ENCODE measurements at places on chromosomes 12 and 14. TPM values are rescaled to one million over a fixed set of nuclear protein-coding genes. Genes with fewer than 3 reads are reported as not detected.

DDX11 gene
- 5.6 TPM for total RNA-seq

PRB2 gene
- not detected for total RNA-seq

ADAMTS20 gene
- total RNA-seq: not detected

PHETA1 gene
- total RNA-seq: 7.0 TPM

ARMH4 gene
- 9.6 TPM for total RNA-seq

COCH gene
- total RNA-seq: 0.46 TPM

KRT83 gene
- not detected for total RNA-seq

AHNAK2 gene
- total RNA-seq: 194 TPM

TMEM132D gene
- total RNA-seq: not detected

KSR2 gene
- total RNA-seq: under 0.01 TPM

CFAP54 gene
- total RNA-seq: 1.8 TPM

ETFBKMT gene
- total RNA-seq: 3.3 TPM

SNAPC1 gene
- 16.5 TPM for total RNA-seq

PMCH gene
- total RNA-seq: 0.30 TPM

TESPA1 gene
- total RNA-seq: not detected

TMEM253 gene
- total RNA-seq: not detected

KRT1 gene
- total RNA-seq: not detected

LRRIQ1 gene
- 0.17 TPM for total RNA-seq

RBM25 gene
- total RNA-seq: 21.8 TPM

HOXC13 gene
- not detected for total RNA-seq

CDCA4 gene
- total RNA-seq: 10.0 TPM

All from smooth muscle cell of the pulmonary artery (primary cell).